ENCODE measurements at places on chromosomes 7 and 10. TPM values are rescaled to one million over a fixed set of nuclear protein-coding genes. Genes with fewer than 3 reads are reported as not detected.

DNA sequence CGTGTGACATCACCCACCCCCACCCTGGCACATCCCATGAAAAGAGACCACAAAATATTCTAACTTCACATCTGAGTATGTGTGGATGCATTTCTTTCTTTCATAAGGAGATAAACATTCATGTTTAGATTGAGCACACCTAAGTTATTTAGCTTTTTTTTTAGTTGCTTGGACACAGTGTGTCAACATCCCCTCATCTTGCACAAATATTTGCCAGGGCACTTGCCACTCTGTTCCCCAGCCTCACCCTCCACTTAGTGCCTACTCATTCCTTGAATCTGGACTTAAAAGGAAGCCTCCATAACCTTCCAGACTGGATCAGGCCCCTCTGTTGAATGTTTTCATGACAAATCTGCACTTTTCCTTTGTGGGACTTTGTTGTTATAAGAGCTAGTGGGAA lies 338.9 kb upstream of the IGFBP3 start:
- no peak for DNase-seq

GRCh38 chr7:51629206-51629605 lies 312.6 kb upstream of the COBL start:
- DNase-seq: no peak

- DNase-seq: no peak
Measured at GRCh38 chr10:21529032-21529910, 3.8 kb upstream of the SKIDA1 start.

GRCh38 chr7:156353352-156353751 lies 287.2 kb upstream of the RNF32 start:
- no peak for DNase-seq

Gene C10orf71
- not detected for total RNA-seq

DNA sequence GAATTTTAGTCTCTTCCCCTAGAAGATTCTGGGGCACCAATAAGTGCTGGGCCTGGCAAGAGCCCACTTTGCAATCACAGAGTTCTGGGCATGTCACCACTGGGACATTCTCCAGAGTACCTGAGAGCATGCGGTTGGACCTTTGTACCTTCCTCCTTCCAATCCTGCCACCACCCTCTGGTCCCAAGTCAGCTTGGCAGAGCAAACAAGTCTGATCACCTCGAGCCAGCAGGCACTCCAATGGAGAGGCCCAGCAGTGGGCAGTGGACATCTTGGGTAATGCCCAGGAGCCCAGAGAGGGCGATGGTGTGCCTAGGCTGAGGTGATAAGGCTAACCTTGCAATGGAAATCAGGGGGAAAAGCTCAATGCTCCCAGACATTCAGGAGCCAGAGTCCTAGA lies 43.4 kb downstream of the SH3PXD2A start:
- DNase-seq: no peak

- no peak for DNase-seq
Measured at GRCh38 chr7:47313564-47313963, 268.3 kb downstream of the TNS3 start.

All from T-helper 17 cell (primary cell).